ENCODE measurements at places on chromosomes 13 and 19.

DNA sequence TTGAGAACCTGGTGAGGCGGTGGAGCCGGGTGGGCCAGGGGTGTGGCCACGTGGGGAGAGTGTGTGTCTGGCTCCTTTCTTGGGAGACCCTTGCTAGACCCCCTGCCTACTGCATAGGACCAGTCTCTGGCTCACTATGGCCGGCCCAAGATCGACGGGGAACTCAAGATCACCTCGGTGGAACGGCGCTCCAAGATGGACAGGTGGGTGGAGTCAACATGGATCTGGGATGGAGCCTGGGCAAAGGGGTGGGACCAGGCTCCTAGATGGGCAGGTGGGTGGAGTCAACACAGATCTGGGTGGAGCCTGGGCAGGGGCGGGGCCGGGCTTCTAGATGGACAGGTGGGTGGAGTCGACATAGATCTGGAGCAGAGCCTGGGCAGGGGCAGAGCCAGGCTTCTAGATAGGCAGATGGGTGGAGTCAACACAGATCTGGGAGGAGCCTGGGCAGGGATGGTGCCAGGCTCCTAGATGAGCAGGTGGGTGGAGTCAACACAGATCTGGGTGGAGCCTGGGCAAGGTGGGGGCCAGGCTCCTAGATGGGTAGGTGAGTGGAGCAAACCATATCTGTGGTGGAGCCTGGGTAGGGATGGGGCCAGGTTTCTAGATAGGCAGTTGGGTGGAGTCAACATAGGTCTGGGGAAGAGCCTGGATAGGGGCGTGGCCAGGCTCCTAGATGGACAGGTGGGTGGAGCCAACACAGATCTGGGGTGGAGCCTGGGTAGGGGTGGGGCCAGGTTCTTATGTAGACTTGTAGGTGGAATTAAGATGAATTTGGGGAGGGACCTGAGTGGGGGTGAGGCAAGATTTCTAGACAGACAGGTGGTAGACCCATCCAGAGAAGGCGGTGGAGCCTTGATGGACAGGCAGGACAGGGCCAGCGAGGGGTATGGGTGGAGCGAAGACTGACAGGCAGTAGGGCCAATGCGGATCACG, 56.5 kb downstream of the VAV1 start:
- DNase-seq = no peak

DNA sequence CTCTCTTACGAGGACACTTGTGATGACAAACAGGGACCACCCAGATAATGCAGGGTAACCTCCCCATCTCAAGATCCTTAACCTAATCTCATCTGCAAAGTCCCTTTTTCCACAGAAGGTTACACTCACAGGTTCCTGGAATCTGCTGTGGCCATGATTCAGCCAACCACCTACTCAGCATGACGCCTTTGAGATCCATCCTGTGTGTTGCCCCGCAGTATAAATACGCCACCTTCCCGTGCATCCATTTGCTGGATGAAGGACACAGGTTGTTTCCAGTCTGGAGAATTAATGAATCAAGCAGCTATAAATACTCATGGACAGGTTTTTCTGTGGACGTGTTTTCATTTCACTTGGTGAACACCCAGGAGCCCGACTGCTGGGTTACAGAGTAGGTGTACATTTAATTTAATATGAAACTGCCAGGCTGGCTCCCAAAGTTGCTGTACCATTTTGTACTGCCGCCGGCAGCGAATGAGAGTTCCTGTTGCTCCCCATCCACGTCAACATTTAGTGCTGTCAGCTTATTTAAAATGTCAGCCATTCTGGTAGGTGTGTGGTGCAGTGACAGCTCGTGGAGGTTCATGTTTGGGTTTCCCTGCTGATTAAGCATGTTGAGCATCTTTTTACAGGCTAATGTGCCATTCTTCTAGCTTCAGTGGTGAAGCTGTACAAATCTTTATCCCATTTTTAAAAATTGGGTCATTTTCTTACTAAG, 40.2 kb downstream of the ELL start:
- DNase-seq = no peak

DNA sequence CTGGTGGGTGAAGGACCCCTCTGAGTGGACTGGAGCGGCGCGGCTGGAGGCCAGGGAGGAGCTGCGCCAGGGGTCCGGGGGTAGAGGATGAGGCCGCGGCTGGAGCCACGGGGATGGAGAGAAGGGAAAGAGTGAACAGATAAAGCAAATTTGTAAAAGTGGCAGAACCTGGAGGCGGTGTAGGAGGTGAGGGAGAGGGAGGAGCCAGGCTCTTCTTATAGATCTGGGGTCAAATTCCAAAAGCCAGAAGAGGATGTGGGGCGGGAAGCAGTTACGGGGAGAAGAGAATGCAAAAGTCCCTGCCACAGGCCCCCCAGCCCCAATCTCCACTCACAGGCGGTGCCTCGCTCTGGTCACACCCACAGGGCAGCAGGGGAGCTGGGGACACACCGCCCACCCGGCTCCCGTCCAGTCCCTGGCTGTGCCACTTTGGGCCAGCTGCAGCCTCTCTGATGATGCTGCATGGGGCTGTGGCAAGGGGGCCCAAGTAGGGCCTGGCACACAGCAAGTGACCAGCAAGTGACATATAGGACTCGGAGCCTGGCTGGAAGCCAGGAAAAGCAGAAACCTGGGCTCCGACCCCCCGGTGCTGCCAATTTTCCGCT, 11.1 kb downstream of the LRRC4B start:
- DNase-seq = no peak

- DNase-seq = no peak
Observed at GRCh38 chr13:101019126-101019525, 344.5 kb upstream of the TMTC4 start.

DNA sequence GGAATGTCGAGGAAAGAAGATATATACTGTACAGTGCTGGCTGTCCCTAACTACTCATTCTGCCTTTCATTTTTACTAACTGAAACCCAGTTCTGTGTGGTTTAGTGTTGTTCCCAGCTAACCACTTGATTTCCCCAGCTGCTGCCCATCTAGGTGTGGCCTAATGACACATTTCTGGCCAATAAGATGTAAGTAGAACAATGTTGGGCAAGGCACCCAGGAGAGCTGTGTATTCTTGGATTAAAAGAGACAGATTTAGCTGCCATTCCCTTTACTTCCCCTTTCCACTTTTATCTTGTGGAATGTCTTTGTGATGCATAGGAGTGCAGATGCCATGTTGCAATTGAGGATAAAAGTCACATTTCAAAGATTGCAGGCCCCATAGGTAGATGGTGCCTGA, 28.3 kb upstream of the PCDH9 start:
- no peak for DNase-seq

DNA sequence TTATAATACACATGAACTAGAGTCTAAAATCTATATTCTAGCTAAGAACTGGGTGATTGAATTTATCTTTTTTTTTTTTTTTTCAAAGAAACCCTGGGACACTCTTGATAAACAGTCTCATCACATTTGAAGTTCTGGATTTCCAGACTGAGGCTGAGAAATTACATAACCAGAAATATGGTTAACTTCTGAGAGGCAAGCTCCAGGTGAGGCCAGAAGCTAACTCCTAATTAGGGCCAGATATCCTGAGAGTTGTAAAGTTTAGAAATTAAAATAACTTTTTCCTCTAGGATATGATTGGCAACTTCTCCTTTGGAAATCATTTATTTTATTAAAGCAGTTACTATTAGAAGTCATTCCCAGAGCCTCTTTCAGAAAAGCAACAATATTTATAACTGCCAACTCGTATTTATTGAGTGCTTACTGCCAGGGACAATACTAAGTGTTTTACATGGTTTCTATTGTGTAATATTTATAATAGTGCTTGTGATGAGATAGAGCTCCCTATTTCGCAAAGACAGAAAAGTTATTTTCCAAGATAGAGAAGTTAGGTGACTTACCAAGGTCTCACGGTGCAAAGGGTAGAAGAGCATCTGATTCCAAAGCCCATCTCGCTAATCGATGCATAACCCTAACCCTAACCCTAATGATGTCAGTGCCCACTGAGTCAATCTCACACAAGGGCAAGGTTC, 187.7 kb downstream of the DCT start:
- no peak for DNase-seq

- DNase-seq = no peak
Observed at GRCh38 chr13:83007226-83007625, 875.0 kb downstream of the SLITRK1 start.

- DNase-seq = no peak
Observed at GRCh38 chr19:35669566-35669965, 3.2 kb downstream of the UPK1A start.

DNA sequence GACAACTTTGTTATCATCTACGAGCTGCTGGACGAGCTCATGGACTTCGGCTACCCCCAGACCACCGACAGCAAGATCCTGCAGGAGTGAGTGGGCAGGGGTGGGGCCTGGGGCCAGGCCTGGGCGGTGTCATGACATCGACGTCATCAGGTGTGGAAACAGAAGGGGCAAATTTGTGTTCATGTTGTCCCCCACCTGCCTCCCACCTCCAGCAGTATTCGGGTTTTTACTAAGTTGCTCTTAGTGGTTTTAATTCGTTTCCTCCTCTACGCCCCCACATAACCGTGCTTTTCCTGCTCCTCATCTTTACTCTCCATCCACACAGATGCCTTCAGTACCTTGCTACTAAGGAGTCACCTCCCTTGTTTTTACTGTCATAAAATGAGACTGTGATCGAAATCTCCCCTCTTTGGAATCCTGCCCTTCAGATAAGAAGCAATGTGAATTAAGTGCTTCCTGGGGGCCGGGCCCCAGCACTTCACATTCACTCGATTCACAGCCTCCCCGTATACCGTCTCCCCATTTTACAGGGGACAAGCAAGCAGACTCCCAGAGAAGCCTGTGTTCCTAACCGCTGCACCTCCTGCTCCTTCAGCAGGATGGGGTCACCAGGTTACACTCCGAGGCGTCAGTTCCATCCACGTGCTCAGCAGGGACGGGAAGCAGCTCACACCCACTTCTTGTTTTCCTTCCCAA, 10.5 kb downstream of the AP1M1 start:
- DNase-seq = no peak

DNA sequence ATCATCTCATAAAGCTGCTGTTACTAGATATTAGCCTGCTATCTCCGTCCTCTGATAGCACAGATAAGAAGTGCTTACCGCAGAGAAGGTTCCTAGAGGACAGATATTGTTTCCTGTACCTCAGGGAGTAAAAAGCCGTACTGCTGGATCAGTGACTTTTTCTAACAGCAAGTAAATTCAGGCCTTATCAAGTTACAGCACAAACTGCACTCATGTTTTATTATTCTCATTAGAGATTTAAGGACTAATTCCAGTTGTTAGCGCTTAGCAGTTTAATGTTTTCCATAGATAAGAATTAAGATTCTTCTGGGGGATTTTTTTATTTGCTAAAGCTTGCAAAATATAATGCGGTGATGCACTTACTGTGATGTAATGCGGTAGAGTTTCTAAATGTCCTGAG, 119.0 kb upstream of the OBI1 start:
- no peak for DNase-seq

GRCh38 chr13:44263751-44264620, 109.6 kb upstream of the SERP2 start:
- no peak for DNase-seq

- peak; percentile 97 for DNase-seq
Observed at GRCh38 chr19:17859533-17860330, at the start of gene RPL18A. RPL18A (plus strand) TSS chr19:17859910; CDS start chr19:17859957, 47 bp downstream.

DNA sequence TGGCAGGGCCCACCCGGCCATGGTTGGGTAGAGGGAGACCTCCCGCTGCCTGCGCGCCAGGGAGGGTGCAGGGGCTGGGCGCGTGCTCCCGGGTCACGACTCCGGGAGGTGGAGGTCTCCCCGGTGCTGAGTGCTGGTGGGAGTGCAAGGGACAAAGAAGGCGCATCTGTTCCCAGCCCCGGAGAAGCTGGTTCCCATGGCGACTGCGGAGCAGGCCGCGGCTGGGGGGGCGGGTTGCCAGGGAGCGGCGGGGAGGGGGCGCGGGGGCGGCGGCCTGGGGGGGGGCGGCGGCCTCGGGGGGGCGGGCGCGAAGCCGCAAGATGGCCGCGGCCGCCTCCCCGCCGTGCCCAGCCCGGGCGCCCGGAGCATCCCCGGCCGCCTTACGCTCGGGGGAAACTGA, 1.2 kb downstream of the CBARP start:
- DNase-seq = no peak

DNA sequence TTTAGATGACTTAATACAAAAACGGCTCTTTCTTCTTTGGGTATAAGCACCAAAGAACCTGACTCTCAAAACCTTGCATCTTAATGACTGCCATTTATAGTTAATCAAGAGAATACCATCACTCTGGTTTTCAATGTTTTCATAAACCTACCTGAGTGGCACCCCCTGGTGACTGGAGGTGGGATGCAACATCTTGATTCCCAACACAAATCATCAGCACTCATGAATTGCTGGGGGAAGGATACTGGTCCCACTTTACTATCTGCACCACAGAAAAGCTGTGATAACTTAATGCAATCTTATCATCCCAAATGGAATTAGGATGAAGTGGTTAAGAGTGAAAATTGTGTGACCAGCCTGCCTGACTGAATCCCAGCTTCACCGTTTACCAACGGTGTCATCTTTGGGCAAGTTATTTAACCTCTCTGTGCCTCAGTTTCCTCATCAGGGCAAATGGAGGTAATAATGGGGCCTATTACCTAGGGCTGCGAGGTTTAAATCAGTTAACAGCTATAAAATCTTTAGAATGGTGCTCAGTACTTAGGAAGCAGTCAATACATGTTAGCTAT, 366.4 kb downstream of the KLF12 start:
- DNase-seq = no peak

DNA sequence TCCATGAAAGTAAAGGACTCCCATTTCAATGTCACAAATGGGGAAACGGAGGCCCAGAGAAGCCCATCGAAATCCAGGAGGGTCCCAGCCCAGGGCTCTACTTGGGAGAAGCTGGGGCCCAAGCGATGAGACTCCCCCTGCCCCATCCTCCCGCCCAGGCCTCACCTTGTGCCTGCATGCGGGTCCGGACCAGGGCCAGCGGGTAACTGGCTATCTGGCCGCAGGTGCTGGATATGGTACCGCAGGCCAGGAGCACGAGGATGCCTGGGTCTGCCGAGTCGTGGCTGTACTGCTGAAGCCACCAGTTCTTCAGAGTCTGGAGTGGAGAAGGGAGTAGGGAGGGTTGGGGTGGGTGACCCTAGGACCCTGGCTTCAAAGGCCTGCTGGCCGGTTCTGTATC, 10.4 kb upstream of the SLC25A41 start:
- no peak for DNase-seq

GRCh38 chr13:50228527-50228926, 213.3 kb downstream of the KCNRG start:
- no peak for DNase-seq

DNA sequence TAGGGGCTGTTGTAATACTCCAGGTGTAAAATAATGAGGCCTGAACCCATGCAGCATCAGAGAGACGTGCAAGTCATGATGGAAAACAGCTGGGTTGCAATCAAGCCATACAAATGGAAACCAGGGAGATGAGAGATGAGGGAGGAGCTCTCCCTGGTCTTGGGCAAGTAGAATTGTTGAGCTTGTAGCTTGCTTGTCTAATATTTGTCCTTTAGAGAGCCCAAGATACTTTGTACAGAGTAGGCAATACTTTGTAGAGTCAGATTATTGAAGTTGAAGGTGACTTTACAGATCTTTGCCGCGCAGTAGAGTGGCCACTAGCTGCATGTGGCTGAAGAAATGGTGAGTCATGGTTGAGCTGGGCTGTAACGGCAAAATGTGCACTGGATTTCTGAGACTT, 8.3 kb downstream of the ATP8A2 start:
- no peak for DNase-seq

GRCh38 chr19:2727640-2727944, 6.4 kb upstream of the DIRAS1 start:
- no peak for DNase-seq

GRCh38 chr19:19224852-19225494, 13.2 kb downstream of the NCAN start:
- peak; percentile 59 for DNase-seq

Measured in stimulated activated CD8-positive, alpha-beta memory T cell treated with anti-CD3 and anti-CD28 coated beads, Interleukin-4, amount 100 ng/mL, for 1 hour (primary cell).